ENCODE measurements at places on chromosomes 4 and X.

DNA sequence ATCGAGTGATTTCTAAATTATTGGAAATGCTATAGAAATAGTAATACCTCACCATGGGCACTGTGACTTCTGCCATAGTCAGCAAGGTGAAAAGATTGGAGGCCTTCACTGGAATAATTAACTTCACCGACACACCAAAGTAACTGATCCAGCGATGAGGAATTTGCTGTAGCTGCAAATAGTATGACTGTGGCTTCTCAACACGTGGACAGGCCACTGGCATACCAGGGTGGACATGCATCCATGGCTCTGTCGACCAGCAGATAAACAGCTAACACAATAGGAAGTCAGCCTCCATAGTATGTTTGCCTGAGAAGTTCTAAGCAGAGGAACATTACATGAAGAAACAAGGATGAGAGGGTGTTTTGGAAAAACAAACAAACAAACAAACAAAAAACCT, 10.9 kb upstream of the FAT4 start:
- no peak for DNase-seq

DNA sequence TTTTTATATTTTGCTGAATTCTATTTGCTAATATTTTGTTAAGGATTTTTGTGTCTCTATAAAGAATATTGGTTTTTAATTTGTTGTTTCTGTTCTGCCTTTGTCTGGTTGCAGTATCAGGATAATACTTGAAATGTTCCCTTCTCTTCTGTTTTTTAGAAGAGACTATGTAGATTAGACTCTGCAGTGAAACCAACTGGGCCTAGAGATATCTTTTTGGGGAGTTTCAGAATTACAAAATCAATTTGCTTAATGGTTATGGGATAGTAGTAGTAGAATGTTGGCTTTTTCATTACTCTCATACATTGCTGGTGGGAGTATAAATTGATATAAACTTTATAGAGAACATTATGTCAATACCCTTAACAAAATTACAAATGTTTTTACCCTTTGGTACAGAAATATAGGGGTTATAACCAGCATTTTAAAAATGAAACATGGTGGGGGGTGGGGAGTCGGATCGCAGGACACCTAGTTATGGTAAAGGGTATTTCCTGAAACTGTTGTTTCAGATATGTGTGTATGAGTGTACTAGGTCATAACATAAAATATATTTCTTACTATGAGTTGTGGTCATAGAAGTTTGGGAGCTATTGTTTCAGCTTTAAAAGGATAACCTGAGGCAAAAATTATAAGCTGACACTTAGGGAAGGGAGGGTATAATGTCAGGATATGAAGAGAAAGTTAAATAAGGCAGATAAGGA, 29.0 kb downstream of the CLOCK start:
- no peak for DNase-seq

GRCh38 chr4:147328756-147329446, 152.0 kb upstream of the EDNRA start:
- no peak for DNase-seq

- no peak for DNase-seq
These were observed 226.0 kb upstream of the FTHL17 start for GRCh38 chrX:31297881-31298280.

GRCh38 chr4:182968917-182969650, 51.9 kb upstream of the DCTD start:
- DNase-seq = no peak

- DNase-seq = no peak
These were observed at the start of gene PRDM5 for GRCh38 chr4:120922381-120923206. TSS of gene PRDM5 (minus strand) at chr4:120922726. CDS start at chr4:120922608, 118 bp downstream.

DNA sequence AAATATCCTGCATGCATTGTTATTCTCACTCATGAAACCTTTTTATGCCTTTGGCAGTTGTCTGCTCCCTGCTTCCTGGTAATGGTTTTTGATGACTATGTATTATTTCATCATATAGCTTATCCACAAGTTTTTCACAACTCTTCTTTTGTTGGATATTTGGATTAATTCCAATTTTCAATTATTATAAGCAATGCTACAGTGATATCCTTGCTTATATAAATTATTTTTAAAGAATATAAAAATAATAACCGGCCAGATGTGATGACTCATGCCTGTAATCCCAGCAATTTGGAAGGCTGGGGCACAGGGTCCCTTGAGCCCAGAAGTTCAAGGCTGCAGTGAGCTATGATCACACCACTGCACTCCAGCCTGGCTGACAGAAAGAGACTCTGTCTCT, 47.0 kb downstream of the ASIC5 start:
- DNase-seq = no peak

GRCh38 chr4:7807351-7807921, 132.2 kb downstream of the AFAP1 start:
- DNase-seq = no peak

- no peak for DNase-seq
These were observed 29.7 kb downstream of the PPP1R2C start for GRCh38 chrX:42748067-42748850.

- DNase-seq = no peak
These were observed 59.0 kb upstream of the C1QTNF7 start for GRCh38 chr4:15368856-15369255.

- DNase-seq = no peak
These were observed 42.5 kb downstream of the DTHD1 start for GRCh38 chr4:36323816-36324419.

DNA sequence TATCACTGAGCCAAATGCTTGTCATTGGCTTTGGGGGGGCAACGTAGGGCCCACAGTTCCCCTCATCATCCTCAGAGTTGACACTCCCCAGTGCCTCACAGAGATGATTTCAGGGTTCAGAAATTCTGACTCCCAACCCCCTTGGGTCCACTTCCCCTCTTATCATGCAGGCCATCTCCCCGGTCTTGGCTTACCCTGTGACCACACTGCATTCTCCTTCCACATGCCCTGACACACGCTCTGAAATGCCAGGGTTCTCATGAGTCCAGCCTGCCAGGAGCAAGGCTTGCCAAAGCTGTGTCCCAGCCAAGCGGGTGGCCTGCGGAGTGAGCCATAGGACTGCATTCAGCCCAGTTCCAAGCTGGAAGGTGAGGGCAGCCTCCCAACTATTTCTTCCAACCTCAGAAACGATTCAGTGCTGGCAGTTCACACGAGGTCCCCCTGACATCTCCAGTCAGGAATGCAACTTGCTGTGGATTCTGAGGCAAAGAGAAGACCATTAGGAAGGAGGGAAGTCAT, 101.2 kb downstream of the SMIM20 start:
- no peak for DNase-seq

GRCh38 chr4:38281371-38282071, 321.3 kb downstream of the PTTG2 start:
- no peak for DNase-seq

DNA sequence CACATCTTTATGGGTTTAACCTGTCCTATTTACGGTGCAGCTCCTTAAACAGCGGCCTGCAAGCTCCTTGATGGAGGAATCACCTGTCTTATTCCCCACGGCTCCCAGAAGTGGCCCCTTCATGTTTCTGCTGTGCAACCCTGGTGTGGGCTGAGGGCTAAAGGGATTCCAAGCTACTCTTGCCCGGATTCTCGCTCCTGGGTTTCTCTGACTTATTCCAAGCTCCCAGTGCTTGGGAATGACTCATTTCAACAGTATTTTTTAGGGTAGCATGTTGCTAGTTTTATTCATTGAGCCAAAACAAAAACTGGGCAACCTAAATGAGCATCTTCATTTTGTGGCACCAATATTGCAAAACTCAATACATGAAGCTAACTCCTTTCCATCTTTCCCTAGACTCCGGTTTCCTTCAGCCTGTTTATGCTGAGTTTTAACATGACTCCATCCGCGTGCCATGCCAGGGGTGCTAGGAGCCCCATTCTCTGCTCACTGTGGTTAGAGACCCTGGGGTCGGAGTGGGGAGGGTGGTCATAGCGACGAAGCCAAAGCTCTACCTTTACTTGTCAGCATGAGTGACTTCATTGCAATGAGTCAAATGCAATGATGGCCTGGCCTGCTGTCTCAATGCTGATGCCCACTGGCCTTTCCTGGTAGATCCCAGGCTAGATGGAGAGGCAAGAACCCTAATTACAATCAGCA, 349.7 kb downstream of the NR3C2 start:
- DNase-seq = no peak

GRCh38 chr4:156419080-156419685, 465.5 kb upstream of the CTSO start:
- no peak for DNase-seq

GRCh38 chrX:107686792-107687191, 58.5 kb downstream of the PRPS1 start:
- no peak for DNase-seq

DNA sequence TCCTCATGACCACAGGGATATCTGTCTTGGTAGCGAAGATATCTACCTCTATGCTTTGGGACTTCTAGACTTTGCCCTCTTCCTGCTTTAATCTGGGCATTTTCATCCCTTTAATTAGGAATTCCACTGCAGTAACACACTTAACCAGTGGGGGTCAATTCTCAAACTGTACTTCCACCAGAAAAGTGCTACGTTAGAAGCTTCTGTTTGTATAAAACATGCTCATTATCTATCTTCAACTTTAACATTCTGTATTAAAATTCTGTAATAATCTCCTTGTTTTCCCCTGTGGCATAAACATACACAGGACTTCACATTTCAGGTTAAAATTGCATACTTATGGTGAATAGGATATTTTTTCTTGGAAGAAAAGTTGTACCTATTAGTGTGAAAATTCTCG, 105.6 kb downstream of the AMMECR1 start:
- DNase-seq = no peak

DNA sequence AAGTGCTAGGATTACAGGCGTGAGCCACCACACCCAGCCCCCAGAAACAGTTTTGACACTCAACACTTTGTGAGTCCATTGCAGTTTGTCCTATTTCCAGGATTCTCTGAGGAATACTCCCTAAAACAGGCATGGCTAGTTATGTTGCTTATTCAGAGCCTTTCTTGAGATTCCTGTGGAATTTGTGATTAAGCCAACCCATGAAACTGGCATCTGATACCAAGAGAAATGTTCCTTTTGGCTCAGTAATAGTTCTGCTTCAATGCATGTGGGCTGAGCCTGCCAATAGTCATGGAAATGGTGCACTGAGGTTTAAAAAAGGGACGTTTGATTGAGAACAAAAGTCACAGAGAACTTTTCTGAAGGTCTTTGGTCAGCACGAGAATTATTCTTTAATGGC, 241.7 kb downstream of the PPP1R2C start:
- DNase-seq = no peak

- no peak for DNase-seq
These were observed 37.8 kb downstream of the ABCB7 start for GRCh38 chrX:75118296-75118695.

- DNase-seq = no peak
These were observed 9.7 kb downstream of the TSPAN7 start for GRCh38 chrX:38571058-38571457.

DNA sequence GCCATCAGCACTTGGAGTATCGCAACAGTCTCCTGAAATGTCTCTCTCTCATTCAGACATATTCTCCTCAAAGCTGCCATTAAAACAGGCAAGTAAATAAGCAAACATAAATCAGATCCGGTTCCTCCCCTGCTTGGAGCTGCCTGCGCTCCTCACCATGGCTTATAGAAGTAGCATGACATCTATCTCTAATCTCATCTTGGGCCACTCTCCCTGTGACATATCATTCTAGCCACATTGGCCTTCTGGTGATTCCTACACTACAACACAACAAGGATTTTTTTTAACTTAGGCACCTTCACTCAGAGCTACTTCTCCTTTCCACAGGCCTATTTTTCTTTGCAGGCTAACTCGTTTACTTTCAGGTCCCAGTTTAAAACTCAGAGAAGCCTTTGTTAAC, 387.9 kb downstream of the ARHGAP24 start:
- no peak for DNase-seq

DNA sequence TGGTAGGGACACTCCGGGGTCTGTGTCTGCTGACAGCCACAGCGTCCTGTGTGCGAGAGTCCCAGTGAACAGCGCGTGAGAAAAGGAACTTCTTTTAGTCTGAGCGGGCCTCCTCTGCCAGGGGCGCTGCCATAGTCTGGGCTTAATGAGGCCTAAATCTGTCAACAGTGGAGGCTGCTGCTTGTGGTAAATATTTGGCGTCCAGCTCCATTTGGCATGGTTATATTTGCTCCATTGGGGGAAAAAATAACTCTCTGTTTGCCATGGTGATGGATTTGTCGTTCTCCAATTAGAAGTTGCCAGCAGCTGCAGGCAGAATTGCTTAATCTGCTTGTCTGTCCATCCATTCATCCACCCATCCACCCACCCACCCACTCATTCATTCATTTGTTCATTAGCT, 71.4 kb upstream of the PSAPL1 start:
- no peak for DNase-seq

DNA sequence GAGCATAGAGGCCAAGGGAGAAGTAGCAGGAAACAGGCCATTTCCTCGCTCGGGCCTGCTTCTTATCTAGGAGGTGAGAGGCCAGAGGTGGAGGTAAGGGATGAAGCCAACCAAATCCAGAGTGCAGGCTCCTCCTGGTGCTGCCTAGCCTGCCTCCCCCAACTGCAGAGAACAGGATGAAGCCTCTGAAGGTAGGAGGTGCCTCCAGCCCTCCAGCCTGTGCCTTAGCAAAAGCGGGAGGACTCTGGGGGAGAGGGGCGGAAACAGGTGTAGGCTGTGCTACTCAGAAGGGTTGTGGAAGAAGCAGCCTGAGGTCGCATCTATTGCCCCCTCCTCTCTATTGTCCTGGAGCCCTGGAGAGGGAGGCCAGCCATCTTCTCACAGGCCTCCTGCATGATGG, 2.9 kb upstream of the MTM1 start:
- no peak for DNase-seq

GRCh38 chrX:154371789-154372300, 2.6 kb downstream of the FLNA start:
- DNase-seq = no peak

- no peak for DNase-seq
These were observed 109.9 kb upstream of the SORBS2 start for GRCh38 chr4:185921583-185922555.

GRCh38 chr4:73508651-73509050, 27.1 kb downstream of the AFM start:
- no peak for DNase-seq
